NCI-H1417 treated with DMSO at 0.1 percent for 48 hours (cell line): ENCODE measurements at places on chromosomes 3 and 15.

GRCh38 chr3:195746346-195746745 lies 25.6 kb downstream of the MUC20 start:
- no peak for DNase-seq

DNA sequence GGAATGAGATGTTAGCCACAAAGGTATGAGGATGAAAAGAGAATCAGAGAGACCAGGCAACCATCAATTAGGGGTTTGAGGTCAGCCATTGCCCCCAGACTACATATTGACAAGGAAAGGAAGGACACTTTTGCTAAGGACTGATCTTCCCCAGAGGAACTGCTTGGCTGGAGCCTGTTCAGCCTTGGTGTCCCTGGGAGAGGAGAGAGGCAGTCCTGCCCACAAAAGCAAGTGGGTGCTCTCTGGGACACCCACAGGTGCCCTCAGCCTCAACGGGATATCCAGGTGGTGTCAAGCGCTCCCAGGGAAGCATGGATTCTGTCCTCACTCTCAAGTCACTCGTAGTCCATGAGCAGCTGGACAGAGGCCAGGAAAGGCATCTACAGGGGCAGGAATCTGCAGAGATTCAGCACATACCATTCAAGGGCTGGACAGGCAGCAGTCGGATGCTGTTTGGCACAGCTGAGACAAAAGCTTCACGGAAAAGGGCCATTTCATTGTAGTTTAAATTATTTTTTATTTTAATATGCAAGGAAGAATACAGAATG lies 166.2 kb downstream of the UACA start:
- DNase-seq = no peak

DNA sequence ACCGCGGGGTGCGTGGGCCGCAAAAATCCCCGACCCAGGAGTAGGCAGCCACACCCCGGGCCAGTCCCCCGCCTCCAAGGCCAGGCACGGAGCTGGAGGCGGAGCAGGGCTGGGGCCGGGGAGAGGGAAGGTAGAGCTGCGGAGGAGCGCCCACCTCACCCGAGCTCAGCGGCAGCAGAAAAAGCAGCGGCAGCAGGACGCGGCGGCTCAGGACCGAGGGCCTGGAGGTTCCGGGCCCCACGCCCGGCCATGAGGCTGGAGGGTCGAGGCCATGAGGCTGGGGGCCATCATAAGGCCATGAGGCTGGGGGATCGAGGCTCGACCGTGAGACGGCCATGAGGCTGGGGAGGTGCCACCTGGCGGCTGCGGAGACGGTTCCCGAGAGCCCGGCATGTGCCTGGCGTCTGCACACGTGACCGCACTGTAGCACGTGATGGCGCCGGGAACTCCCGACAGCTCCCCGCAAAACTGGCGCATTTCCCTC lies 32.9 kb upstream of the PRSS50 start:
- DNase-seq = no peak

DNA sequence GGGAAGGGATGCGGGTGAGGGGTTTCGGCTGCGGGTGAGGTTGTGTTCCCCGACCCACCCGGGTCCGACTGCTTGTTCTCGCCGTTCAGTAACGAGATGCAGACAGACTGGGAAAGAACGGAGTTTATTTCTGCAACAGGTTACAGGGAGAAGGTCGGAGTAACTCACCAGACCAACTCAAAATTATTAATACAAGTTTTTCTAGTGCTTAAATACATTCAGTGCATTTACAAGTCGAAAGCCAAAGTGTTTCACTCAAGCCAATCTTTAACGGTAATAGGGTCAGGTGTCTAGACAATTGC lies 492 bp upstream of the HIGD1A start:
- no peak for DNase-seq

GRCh38 chr3:72319194-72320094 lies 528.8 kb downstream of the SHQ1 start:
- no peak for DNase-seq

DNA sequence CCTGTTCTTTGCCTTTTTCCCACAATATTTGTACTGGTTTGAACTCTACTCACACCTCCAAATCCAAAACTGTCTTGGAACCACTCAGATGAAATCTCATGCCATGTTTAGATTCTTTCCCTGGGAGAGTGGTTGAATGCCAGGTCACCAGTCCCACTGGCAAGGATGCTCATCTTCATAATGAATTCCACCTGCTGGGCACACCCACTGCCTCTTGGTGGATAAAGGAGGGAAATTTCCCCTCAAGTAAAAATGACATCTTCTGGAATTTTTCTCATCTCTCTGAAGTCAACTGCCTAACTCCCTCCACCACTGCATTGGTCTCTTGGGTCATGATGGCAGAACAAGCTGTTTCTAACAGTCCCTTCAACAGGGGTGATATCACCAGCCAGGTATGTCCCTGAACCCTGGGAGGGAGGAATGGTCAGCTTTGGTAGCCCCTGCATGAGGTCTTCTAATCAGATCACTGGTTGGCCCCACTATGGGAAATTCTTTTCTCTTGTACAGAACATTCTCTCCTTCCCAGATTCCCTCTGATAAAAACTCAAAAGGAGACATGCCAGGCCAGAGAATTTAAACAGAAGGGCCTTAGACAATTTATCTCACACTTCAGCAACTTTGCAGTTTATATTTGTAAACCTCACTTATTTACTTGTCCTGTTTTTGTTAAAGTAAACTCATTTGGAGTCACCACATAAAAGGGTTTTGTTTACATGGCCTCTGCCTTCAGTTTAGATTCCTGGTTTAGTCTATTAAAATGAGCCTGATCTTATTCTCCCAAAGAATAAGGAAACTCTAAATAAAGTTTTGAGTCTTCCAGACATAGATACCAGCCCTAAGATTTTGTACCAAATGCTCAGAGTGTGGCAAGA lies 143.4 kb downstream of the WNT5A start:
- no peak for DNase-seq

DNA sequence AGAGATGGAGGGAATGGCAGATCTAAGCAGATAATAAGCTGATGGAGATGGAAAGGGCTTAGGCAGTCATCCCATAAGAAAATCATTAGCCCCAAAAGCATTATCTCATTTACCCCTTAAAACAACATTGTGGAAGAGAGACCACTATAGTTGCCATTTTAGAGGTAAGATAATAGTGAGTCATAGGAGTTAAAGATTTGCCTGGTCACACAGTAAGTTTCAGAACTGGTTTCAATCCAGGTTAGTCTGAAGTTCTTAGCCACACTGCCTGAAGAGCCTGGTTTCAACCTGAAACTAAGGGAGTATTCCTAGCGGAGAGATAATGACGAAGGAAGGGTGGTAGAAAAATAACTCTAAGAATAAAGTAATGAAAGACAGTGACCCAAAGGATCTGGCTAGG lies 13.0 kb upstream of the UBR1 start:
- DNase-seq = no peak

DNA sequence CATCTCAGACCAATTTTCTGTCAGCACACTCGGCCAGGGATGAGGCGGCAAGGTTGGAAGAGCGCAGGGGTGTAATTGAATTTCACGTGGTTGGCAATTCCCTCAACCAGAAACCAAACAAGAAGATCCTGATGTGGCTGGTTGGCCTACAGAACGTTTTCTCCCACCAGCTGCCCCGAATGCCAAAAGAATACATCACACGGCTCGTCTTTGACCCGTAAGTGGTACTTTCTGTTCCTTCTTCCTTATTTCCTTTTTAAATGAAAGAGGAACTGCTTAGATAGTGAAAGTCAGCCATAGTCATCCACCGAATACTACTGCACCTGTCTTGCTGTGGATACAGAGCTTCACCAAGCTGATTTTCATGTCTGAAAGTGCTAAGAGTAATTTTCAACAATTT lies 60.1 kb downstream of the SGO1 start:
- DNase-seq = no peak

- no peak for DNase-seq
These were observed 14.3 kb downstream of the ZIC4 start for GRCh38 chr3:147391781-147392624.

DNA sequence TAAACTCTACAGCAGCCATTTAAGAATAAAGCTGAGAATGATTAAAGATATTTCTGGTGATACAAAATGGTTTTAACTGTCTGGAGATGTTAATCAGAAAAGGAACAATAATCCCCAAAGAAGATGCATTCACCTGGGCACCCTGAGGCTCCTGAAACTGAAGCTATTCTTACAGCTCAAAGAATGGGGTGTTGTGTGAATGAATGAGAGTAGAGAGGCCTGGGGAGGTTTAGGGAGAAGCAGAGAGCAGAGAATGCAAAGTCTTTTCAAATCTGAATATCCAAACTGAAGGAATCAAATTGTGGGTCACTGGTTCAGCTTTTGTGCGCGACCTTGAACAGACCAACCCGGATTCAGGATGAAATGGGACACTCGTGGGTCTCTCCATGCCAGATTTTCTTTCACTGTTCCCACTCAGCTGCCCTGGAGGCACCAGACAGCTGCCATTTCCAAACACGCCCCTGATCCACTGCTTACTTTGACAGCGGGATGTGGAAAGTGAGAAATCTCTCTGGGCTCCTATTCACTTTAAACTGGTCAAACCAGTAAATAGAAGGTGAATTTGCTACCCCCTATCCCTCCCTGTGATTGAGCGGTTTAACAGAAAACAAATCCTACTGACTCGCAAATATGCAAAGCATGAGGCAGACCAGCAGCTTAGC lies 485.5 kb upstream of the THBS1 start:
- no peak for DNase-seq

- DNase-seq = no peak
These were observed 37.3 kb downstream of the DZIP1L start for GRCh38 chr3:138078096-138078495.

- no peak for DNase-seq
These were observed 12.4 kb downstream of the GYG1 start for GRCh38 chr3:149003653-149004305.

DNA sequence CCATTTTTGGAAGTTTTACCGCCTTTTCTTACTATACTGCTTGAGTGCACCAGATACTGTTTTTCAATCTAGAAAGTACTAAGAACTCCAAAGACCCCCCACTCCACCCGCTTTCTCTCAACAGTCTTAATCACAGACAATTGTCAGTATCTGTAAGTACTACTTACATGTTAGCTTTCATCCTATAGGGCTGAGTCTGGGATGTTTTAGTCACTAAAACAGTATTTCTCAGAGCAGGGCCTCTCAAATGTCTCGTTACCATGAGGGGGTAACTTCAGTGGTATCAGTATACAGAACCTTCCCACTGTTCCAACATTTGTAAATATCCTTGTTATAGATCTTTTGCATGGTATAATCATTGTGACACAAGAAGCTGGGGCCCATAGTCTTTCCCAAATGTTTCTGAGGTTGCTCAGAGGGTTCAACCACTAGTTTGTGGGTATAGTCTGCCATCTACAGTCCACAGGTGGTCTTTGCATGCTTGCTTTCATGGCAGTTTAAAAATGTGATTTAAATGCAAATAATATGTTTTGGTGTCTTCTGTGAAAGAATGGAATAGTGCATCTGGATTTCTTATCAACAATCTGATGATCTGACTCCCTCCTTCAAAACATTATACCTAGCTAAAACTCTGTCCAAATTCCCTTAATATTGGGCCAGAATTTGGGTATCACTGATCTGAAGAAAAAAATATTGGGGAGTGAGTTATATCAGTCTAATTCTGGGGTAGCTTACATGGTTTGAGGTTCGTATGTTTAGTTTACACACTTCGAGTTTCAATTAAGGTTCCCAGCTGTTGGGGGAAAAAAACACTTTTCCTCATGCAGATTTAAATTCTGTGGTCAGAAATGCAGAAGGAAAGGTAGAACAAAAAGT lies 18.0 kb upstream of the DNAJC13 start:
- no peak for DNase-seq

DNA sequence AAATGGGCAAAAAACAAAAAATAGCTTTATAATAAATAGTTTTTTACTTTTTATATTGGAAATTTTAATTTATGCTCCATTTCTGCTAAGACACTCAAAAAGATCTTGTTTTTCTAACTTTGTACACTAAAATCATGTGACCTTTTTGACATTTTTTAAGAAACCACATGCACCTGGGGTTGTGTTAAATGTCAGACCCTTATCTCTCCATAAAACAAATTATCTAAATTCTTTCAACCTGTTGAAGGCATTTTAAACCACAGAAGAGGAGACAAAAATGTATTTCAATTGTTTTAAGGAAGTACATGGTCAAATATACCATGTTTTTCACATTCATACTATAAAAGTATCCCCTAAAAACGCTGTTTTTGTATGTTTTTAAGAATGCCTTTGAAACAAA lies 29.2 kb downstream of the IFT80 start:
- no peak for DNase-seq

DNA sequence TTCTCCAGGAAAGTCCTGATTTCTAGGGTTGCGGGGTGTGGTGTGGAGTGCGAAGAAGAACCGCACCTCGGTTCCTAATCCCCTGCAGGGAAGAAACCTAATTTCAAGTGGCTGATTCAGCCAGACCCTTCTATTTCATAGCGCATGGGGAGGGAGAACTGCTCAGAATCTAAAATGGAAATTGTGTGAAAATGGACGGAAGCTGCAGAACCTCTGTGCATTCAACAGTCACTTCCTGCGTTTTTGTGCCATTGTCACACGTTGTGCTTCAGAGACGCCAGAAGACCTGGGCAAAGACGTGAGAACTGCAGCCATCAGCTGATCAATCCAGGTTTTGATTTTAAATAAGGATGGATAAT lies 1.2 kb downstream of the SIDT1 start:
- DNase-seq = no peak

DNA sequence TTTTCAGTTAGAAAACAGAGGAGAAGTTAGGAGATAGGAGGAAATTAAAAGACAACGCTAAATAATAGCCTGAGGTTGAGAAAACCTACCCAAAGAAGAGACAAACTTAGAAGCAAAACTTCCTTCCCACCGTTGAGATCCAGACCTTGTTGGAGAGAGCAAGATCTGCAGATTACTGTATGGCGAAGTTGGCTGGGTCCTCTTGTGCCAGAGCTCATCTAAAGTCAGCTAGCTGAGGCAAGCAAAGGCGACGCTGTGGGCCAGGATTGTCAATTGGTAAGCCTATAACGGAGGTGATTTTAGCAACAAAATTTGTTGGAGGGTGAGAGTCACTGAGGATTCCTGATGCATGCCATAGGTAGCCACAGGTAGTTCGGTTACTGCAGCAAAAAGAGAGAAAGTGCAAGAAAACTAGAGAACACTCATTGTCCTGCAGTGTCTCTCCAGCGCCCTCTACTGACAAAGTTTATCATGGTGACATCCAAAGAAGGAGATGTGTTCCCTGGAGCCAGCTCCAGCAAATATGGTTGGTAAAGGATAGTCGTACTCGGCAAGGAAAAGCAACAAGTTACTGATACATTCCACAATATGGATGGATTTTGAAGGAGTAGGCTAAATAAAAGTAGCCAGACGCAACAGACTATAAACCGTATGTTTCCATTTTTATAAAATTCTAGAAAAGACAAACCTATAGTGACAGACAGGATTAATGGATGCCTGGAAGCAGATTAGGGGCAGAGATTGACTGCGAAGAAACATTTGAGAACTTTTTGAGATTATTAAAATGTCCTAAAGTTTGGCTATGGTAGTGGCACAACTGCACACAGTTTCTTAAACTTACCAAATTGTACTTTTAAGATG lies 9.8 kb upstream of the OR5K4 start:
- no peak for DNase-seq
